ENCODE measurements at places on chromosomes 3 and 15.

DNA sequence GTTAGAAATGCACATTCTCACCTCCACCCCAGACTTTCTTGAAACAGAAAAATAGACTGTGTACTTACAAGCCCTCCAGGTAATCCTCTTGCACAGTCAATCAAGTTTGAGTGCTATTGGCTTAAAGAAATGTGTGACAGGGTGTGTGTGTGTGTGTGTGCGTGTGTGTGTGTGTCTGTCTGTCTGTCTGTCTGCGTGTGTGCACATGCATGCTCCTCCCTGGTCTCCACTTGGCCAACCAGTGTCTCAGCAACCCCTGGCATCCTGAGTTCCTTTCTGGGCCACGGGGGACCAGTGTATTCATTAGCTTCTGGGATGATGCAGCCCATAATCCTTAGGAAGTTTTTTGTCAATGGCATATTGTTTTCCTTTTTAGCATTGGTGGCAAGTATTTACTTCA lies 128.8 kb upstream of the IL12A start:
- no peak for DNase-seq

DNA sequence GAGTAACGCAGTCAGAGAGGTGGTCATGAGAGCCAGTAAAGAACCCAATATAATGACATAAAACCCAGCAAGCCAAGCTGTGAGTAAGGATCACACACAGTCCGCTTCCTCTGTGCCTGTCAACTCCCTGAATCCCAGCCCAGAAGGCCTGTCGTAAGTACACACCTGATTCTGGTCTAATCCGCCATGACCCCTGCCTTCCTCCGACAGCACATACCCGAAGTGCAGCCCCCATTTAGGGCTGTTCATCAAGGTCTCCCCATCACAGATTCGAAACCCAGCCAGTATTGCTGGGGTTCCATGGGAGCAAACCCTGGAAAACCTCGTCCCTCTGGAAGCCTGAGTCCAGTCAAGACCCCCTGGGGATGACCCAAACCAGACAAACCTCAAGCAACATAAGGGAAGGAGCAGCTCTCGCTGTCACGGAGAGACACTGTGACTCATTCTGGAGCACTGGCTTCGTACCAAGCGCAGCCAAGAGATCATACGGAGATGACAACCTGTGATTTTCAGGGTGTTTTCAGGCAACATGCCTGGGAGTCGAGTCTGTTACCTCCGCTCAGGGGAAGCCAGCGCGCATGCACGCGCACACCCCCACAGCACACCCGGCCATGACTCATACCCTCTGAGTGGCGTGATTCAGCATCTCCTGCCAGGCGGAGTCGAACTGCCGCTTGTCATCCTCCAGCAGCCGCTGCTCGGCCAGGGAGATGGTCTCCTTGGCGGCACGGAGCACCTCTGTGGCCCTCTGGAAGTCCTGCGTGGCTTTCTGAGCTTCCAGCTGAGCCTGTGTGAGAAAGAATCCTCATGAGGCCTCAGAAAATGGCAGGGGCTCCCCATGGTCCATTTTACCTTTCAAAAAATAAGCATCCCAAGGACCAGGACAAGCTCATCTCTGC lies 63.0 kb downstream of the SH3BP5 start:
- peak; percentile 66 for DNase-seq

GRCh38 chr3:94210256-94210655 lies 147.4 kb downstream of the NSUN3 start:
- DNase-seq = no peak

- no peak for DNase-seq
Measured at GRCh38 chr3:106213954-106214353, 345.1 kb upstream of the CBLB start.

GRCh38 chr3:123700791-123701722 lies 116.2 kb upstream of the HACD2 start:
- DNase-seq = no peak

- DNase-seq = peak; percentile 33
Measured at GRCh38 chr3:140902791-140903190, 38.8 kb upstream of the SLC25A36 start.

GRCh38 chr3:28986922-28987321 lies 293.9 kb upstream of the RBMS3 start:
- no peak for DNase-seq

DNA sequence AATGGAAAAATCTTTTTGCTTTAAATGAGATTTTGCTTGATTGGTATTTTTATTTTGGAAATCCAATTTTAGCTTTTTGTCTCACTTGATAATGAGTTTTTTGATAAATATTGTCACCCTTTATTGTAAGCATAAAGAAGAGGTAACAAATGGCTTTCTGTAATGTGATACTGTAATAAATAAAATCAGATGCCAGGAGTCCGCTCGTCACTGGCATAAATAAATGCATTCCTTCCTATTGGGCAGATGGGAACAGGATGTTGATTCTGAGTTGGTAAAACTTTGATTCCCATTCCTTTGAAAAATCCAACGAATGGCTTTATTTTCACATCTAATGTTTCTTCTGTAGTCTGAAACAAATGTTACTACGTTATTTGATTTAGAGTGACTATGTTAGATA lies 59.9 kb downstream of the CACNA2D3 start:
- DNase-seq = no peak

DNA sequence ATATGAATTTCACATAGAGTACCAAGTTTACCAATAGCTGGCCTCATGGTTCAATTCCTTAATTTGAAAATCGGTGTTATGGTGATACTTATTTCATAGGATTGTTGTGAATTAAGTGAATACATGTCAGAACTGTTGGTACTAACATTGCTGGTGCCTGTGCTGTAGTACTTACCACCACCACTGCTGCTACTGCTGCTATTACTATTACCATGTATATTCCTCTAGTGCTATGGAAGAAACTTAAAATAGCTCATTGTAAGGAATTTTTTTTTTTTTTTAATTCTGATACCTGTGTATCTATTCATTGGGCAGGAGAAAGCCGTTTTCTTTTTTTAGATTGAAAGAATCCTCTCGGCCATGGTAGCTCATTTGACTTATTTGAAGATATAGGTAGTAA lies 3.6 kb downstream of the FYTTD1 start:
- DNase-seq = no peak

GRCh38 chr3:149163066-149163465 lies 33.6 kb downstream of the HPS3 start:
- no peak for DNase-seq

DNA sequence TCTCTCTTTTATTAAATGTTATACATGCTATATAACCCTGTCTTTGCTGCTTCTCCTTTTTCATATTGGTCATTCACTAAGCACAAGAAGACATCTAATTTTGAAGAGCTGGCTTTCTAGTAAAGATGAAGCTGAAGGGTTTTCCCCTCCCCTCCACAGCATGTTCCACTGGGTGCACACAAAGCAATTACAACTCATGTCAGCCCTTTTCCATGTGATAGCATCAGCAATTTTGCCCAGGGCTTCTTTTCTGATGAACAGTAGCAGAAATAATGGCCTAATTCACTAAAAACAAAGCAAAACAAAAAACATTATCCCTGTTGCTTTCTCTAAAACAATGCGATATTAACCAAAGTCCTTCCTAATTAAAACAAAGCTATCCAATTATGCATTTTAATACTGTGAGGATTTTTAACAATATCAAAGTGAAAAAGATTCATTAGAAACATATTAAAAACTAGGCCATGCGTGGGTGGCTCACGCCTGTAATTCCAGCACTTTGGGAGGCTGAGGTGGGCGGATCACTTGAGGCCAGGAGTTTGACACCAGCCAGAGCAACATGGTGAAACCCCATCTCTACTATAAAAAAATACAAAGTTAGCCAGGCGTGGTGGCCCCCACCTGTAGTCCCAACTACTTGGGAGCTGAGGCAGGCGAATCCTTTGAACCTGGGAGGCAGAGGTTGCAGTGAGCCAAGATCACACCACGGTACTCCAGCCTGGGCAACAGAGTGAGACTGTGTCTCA lies 12.2 kb upstream of the PIK3R4 start:
- no peak for DNase-seq

DNA sequence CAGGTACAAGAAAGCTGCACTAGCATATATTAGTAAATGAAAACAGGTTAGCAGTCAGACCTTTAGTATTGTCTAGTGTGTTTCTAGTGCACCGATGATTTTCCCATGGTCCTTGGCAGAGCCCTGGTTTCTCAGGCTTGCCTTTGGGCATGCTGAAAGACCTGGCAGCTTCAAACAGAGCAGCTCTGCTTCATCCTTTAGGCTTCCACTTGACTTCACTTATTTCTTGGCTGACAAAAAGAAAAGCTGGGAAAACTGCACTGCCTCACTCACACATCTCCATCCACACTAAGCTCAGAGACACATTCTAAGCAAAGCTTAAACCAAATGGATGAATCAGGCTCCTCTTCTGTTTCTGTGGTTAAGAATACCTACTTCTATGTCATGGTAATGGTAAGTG lies 374.8 kb upstream of the PDZRN3 start:
- DNase-seq = no peak

- no peak for DNase-seq
Measured at GRCh38 chr3:98972720-98973119, 71.2 kb upstream of the DCBLD2 start.

DNA sequence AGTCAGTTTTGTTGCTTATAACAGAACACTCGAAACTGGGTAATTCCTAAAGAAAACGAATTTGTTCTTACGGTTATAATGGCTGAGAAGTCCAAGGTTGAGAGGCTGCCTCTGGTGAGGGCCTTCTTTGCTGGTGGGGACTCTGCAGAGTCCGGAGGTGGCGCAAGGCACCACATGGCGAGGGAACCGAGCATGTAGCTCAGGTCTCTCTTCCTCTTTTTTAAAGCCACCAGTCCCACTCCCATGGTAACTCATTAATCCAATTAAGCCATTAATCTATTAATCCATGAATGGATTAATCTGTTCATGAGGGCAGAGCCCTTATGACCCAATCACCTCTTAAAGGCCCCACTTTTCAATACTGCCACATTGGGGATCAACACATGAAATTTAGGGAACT lies 50.0 kb downstream of the ROPN1B start:
- DNase-seq = no peak

- DNase-seq = no peak
Measured at GRCh38 chr3:13251166-13251903, 168.8 kb downstream of the NUP210 start.

GRCh38 chr3:16840101-16840424 lies 44.7 kb upstream of the PLCL2 start:
- no peak for DNase-seq

- no peak for DNase-seq
Measured at GRCh38 chr15:68592054-68592453, 13.3 kb downstream of the CORO2B start.

Measured in NCI-H1417 (cell line).